Bronchial epithelial cell (primary cell): ENCODE measurements at places on chromosomes 4 and X.
A peak's percentile ranks its signal among the peaks of the same experiment; 100 is the strongest.

- DNase-seq = no peak
Observed at GRCh38 chr4:158208963-158209640, 1.2 kb upstream of the TMEM144 start.

DNA sequence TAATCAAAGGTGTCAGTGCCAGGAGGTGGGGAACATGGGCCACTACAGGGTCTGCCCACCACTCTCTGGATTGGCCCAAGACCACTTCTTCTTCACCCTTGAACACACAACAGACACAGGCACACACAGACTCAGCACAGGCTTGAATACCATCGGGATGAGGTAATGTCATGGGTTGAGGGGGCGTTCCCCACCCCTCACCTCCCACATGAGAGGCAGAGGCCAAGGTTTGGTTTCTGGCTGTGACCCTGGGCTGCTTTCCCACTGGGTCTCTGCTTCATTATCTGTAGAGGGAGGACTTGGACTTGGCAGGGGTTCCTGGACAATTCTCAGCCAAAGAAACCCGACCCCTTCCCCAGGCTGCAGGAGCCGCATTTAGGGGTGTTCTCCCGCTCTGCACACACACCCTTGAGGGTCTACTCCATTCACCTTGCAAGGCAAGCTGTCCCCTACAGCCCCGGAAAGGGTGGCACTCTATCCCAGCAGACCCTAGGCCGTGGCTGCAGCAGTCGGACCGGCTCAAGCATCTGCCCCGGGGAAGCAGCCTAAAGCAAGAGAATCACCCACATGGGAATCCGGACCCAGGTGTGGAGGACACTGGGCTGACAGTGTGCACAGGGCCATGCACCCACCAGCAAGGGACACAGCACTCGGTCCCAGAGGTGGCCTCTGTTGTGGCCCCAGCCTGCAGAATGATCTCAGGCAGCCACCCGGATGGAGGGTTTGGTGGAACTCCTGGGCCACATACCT is 62.4 kb downstream of the TRMT44 start:
- no peak for DNase-seq

- DNase-seq = peak; percentile 10
Observed at GRCh38 chr4:39657465-39657864, 18.8 kb upstream of the SMIM14 start.

GRCh38 chr4:103478734-103479133 is 241.1 kb downstream of the TACR3 start:
- DNase-seq = no peak

GRCh38 chr4:144969821-144970220 is 128.2 kb downstream of the ANAPC10 start:
- no peak for DNase-seq

DNA sequence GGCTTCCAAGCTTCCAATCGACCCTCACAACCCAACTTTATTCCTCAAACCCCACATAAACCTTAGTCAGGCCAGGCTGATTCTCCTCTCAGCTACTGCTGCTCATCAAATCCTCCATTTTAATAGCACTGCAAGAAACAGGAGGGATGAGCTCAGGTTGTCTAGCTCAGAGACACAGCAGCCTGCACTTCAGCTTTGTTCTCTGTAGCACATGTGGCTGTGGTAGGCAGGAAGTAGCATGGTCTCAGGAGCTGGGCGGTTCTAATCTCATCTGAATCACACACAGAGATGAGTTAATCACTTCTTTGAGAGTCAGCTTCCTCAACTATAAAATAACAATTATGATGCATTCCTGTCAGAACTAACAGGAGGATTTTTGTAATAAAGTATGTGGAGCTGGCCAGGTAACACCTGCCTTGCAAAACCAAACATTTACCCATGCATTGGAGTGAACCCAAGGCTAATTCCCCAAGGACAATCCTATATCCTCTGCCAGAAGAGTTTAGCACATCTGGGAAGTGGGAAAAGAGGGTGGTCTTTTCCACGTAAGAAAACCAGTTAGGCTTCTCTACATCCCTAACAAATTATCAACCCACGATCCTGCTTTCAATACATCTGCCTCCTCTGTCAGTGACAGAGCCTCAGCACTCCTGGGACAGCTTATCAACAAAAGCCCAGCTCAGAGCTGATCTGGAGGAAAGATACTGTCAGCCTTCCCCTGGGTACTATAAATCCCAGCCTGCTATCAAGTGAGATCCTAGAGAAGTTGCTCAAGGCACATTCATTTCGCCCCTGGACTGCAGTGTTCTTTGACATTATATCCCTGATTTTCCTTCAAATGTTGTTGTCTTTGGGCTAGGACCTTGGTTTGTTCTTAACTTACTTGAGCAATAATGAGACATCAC is 32.8 kb downstream of the ELOVL6 start:
- peak; percentile 88 for DNase-seq

DNA sequence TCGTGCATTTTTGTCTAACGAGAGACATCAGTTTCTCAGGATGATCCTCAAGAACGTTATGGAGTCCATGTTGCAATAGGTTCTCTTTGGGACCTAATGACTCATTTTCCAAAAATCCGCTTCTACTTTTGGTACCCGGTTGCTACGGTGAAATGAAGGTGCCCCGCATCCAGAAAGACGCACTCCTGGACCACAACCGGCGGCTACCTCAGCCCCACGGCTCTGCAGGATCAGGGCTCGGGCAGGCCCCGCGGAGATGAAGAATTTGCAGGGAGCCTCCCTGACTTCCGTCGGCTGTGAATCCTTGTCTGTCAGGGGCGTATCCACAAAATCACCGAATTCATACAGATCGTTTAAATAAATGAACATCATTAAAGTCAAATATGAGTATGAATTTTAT is 15.6 kb downstream of the GTPBP6 start:
- DNase-seq = no peak

- no peak for DNase-seq
Observed at GRCh38 chrX:71171110-71171801, 26.6 kb downstream of the NLGN3 start.

DNA sequence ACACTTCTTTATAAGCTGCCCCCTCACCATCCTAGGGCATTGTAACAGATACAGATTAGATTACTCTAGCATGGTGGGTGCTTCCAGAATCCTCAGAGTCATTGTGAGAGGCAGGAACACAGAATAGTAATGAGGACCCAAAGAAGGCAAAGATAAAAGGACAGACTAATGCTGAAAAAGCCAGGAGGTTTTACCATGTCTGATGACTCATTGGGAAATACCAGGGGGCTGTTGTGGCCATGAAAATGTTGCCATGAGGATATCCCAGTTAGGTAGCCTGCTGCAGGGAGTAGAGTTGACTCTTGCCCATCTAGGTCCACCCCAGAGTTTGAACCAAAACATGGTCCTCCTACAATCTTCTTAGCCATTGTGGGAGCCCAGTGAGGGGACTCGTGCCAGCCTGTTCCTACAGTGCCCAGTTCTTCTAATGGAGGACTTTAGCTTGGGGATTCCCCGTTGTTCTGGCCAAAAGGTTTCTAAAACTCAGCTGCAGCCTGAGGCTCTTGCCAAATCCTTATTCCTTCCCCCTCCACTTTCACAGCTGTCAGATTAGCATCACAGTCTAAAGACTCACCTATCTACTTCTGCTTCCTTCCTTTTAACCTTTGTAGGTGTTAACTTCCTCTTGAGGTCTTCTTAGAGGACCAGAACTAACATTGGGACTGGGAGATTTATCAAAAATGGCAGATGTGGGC is 586.0 kb upstream of the AADAT start:
- peak; percentile 23 for DNase-seq

GRCh38 chr4:47525154-47525819 is 40.2 kb downstream of the ATP10D start:
- DNase-seq = peak; percentile 94

GRCh38 chrX:42944381-42944998 is 166.5 kb upstream of the PPP1R2C start:
- DNase-seq = no peak

GRCh38 chr4:40283968-40284367 is 51.2 kb upstream of the CHRNA9 start:
- DNase-seq = peak; percentile 66

- DNase-seq = no peak
Observed at GRCh38 chr4:153113061-153113837, 91.0 kb upstream of the TRIM2 start.

- DNase-seq = no peak
Observed at GRCh38 chr4:110660755-110661154, 37.9 kb upstream of the PITX2 start.

DNA sequence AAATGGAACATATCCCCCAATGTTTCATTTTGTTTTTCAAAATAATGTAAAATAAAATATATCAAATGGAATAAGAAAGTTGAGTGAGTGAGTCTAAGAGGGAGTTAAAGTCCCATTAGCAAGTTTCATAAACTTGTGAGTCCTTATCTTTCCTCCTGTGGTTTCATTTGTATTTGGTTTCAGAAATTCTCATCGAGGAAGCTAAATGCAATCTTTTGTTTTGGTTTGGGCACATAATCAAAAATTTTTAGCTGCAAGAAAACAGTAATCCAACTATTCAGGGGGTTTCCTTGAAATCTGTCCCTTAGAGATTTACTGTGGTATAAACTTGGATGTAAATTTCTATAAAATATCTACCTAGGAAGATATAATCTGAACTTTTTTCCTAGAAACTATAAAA is 124.2 kb downstream of the CAMK2D start:
- no peak for DNase-seq

- peak; percentile 59 for DNase-seq
Observed at GRCh38 chrX:34918856-34919255, 23.7 kb upstream of the FAM47B start.

DNA sequence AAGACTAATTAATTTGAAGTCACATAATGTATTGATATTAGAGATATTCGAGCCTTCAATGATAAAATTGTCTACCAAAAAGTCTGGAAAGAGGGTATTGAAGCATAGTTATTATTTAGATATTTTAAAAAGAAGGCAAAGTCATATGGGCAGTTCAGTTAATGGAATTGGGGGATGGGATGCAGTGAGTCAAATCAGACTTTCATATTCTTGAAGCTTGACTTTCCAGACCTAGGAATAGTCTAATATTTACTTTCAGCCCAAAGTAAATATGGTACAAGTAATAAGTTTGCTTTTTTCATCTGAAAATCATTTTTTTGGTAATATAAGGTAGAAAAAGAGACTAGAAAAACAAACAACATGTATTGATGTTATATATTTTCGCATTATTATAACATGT is 2017.8 kb downstream of the C4orf33 start:
- no peak for DNase-seq

- DNase-seq = peak; percentile 59
Observed at GRCh38 chrX:36978886-36979285, 29.3 kb upstream of the FAM47C start.

DNA sequence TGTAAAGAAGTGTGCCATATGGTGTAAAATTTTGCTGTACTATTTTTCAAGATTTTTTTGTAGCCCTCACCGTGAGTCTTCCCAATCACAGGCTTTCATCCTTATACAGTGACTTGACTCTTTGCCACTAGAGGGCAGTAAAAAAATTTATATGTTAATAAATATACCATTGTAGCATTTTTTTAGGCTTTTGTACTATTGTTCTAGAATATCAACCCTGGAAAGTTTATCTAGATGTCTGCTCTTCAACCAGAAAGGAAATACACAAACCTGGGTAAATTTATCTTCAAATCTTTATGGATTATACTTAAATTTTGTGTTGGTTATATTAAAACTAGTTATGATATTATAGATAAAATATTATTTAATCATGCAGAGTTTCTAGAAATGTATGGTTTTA is 235.3 kb downstream of the TENM3 start:
- peak; percentile 42 for DNase-seq

DNA sequence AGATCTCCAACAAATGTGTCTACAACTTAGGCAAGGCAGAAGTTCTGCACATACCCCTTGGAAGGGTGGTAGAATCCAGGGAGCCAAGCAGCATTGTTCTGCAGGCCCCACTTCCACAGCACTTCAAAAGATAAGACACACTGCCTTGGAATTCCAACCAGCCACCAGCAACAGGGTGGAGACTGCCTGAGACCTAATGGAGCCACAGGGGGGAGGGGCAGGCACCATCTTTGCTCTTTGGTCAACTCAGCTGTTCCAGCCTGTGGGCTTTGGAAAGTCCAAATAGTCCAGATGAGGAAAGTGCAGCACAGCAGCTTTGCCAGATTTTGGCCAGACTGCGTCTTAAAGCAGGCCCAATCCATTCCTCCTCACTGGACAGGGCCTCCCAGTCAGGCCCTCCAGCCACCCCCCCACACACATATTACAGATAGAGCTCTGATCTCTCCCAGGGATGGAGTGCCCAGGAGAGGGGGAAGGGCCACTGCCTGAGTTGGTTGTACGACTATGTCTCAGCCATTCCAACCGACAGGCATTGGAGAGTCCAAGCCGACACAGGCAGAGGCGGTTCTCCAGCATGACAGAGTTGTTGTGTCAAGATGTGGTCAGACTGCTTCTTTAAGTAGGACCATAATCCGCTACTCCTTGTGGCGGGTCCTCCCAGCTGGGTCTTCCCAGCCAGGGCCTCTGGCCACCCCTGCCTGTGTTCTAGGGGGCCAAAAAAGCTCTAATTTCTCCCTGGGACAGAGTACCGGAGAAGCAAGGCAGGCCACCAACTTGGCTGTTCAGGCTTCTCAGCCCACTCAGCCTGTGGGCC is 42.5 kb upstream of the ANTXR2 start:
- no peak for DNase-seq

- DNase-seq = peak; percentile 50
Observed at GRCh38 chrX:119273420-119274192, 37.5 kb downstream of the PGRMC1 start.

DNA sequence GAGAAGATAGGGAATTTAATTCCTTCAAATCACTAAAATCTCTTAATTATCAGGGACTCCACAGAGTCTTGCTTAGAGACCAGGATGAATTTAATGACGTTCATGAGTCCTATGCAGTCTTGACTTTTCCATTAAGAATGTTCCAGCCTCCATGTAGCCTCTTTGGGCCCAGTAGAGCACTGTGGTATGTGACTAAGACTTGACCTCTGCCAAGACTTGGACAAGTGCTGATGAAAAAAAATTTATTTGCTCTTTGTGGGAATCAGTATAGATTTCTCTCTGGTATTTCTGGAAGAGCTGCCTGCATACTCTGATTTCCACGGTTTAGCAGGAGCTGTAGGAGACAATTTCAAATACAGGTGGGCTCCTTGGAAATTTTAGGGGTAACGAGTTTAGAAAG is 40.6 kb downstream of the CHRDL1 start:
- DNase-seq = no peak

GRCh38 chr4:91488946-91489345 is 814.8 kb upstream of the GRID2 start:
- peak; percentile 27 for DNase-seq
